ENCODE measurements at places on chromosomes 3 and 15.

DNA sequence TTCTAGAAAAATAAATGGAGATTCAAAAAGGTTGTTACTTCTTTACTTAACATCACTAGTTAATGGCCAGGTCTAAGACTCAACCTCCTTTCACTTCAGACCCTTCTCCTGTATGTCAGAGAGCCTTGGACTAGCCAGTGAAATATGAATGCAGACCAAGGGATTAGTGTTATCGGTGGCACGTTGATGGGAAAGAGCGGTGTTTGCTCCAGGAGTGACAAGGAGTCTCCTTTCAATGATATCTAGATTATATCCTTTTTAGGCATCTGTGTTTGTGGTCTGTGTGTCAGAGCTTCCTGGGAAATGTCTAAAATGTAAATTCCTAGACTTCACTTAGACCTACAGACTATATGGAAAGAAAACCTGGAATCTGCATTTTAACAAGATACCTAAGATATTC is 658.0 kb upstream of the KCNMB2 start:
- no peak for DNase-seq

DNA sequence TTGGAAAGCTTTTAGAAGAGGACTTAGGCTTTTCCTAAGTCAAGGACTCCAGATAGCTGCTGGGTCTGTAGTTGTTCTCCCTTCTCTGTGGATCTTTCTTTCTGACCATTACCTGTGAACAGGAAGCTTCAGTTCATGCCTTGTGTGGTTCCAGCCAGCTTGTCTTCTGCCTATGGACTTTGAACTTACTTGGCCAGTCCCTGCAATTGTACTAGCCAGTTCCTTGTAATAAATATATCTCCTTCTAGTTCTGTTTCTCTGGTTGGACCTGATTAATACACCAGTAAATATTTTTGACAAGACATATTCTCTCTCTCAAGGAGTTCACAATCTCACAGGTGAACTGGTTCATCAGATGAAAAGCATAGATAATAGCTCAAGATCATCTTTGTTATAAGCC is 341.3 kb upstream of the DPPA4 start:
- DNase-seq, result no peak

DNA sequence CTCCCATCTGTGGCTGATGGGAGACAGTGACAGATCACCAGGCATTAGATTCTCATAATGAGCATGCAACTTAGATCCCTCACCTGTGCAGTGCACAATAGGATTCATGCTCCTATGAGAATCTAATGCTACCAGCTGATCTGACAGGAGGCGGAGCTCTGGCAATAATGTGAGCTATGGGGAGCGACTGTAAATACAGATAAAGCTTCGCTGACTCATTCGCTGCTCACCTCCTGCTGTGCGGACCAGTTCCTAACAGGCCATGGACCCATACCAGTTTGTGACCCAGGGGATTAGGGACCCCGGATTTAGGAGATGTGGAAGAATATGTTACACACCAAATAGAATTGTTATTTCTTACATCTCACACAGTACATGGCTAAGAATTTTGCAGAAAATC is 6.7 kb downstream of the ARGFX start:
- DNase-seq, result no peak

DNA sequence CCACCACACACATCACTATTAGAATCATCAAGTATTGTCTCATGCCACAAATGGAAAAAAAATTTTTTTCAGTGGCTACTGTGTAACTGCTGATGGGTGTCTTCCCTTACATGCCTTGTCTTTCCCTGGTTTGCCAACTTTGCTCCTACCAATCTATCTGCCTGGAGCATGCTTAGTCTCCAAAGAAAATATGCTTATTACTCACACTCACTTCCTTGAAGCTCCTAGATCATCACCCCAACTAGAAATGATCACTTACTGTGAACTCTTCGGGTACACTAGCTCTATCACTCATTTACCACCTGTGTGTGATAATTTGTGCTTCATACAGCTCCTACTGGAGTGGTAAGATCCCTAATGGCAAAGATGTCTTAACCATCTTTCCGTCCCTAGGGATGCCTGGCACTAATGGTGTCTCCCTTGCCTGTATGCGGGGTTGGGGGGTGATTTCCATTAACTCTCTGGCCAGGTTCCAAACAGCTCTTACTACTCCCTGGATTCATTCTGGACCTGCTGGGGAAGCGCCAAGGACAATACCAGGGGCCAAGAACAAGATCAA is 799 bp downstream of the VPS33B start:
- no peak for DNase-seq
